ENCODE measurements at places on chromosomes 13 and 19.
A peak's percentile ranks its signal among the peaks of the same experiment; 100 is the strongest.

GRCh38 chr13:112743451-112744167 is 53.8 kb downstream of the ATP11A start:
- no peak for DNase-seq

- DNase-seq: no peak
These were observed 86.6 kb downstream of the ZNF737 start for GRCh38 chr19:20478936-20479335.

DNA sequence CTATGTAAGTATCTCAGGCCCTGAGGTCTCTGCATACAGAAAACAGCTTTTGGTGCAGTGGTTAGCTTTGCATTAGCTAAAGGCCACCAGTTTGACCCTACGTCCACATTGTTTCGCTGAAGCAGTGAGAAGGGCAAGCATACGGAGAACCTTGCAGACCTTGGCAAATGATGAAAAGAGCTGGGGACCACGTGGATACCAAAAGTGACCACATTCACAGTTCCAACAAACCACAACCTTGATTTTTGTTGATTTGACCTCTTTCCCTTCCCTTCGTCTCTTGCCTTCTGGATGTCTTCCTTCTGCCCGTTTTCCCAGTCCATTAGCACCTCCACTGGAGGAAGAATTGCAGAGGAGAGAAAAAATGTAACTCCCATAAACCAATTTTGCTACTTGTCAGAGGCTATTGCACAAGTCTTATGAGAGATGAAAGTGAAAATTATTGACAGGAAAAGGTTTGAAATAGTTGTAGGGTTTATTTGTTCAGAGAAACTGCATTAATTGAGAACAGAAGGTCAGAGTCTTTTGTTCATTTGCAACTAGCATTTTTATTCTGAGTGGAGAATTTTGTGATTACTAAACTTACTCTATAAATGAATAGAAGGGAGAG is 293.9 kb upstream of the HTR2A start:
- no peak for DNase-seq

DNA sequence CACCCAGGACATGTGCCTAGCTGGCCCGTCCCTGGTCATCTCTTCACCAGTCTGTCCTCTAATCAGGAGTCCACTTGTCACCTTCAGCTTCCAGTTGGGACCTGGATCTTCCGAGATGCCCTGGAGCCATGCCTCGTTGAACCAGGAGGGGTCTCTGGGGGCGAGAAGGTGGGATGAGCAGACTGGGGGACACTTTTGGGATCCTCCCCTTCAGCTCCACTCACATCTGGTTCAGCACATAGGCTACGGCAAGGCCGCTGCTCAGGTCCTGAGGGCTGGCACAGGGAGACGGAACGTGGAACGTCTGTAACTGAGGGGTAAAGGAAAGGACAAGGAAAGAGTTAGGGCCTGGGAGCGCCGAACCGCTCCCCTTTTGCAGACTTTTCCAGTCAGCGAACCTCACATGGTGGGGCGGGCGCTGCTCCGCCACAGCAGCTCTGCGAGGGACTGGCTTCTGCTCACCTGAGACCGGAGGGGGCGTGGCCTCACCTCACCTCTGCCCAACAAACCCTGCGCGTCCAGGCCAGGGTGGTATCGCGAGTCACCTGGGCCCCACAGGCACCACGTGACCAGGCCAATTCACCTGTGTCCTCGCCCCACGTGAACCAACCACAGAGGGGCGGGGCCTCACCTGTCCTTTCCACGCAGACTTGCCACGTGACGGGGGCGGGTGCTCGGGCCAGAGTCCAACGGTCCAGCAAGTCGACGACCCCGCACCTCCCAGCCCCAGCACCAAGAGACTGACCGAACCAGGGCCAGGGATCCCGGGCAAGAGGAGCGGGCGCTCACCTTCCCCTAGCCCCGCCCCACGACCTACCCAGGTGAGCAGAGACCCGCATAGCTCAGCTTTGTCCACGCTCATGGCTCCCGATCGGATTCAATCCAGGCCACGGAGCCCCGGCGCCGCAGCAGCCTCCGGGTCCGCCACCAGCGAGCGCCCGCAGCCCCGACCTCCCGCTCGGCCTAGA is at the start of gene HOOK2:
HOOK2 (minus strand) TSS at position 965 of the 968 bp plus-strand sequence; CDS start at position 862, 103 bp downstream.
- DNase-seq: peak; percentile 93

GRCh38 chr19:19459707-19460251 is 54.3 kb downstream of the GATAD2A start:
- DNase-seq: no peak

- no peak for DNase-seq
These were observed 27.7 kb downstream of the MAP2K2 start for GRCh38 chr19:4096049-4096892.

Measured in suprapubic skin (tissue), 4 donors.